ENCODE measurements at places on chromosomes 2 and 18.

DNA sequence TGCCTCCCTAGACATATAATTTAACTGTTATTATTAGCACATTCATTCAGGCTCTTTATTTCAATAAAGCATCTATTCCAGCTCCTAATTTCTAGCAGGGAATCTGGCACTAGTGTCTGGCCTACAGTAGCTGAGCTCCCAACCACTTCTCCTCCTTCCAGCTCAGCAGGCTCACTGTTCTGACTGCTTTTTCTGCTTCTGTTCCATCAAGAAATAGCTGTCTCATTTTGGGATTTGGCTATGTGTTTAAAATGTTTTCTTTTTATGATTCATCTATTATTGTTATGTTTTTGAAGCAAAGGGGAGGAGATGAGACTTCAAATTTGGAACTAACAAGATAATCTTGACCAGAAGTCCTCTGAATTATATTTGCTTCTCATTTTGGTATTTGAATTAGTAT, 172.7 kb upstream of the SMAD7 start:
- no peak for DNase-seq

DNA sequence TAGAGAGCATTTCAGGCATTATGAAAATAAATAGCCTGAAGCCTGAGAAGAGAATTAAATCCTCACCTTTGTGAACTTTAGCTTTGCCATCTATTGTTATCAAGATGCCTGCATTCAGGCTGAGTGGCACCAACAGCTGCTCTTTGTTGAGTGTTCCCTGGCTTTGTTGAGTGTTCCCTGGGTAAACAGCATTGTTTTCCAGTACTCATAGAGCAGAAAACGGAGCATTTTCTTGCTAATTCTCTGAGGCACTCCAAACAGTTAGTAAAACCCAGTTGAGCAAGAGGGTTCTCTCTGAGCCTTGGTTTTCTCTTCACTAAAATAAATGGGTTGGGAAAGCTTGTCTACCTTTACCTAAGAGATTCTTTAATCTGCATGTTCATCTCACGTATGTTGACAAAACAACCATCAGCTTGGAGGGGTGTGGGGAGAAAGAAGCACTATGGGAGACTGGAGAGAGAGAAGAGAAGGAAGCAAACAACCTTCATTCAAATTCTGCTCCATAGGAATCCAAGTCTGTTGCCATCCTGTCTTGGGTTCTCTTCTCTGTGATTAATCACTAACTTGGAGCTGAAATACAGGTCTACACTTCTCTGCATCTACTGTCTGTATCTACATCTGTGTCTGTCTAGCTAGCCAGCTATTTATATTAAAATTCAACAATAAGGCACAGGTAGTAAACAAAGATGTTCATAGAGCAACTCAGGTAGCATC, 567.0 kb upstream of the SOX11 start:
- peak; percentile 96 for DNase-seq

- DNase-seq: no peak
Observed at GRCh38 chr18:49055754-49056172, 105.0 kb upstream of the SMAD7 start.

- DNase-seq: no peak
Observed at GRCh38 chr2:169705927-169706326, 11.7 kb downstream of the PHOSPHO2 start.

DNA sequence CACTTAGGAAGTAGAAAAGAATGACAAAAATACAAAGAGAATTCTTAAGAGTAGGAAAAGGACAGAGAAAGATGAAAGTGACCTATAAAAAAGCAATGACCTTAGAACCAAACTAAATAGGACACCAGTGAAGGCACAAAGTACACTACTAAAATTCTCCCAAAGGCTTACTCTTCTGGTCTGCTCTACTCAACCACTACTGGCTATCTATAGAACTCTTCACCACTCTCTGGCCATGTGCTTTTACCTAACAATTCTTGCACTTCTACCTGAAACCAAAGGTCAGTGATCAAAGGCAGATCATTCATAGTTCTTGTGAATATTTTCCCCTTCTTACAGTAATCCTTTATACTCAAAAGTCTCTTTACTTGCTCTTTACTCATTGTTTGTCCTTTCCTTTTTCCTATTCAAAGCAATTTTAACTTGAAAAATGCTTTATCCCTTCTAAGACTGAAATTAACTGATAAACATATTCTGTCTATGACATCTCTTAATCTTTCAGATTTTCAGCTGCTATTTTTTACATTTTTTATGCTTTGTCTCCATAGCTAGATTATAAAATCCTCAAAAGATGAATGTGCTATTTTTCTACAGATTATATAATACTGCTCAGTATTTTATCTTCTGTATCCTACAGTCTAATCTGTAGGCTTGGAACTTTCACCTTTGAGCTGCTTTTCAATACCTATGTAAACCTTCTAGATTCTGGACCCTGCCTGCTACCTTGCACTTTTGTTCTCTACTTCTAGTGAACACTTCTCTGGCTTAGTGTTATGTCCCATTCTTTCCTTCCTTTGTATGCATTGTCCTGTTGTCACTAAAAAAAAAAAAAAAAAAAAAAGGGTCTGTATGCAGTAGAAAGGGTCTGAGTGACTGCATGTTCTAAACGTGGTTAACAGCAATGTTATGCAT, 64.6 kb downstream of the NCKAP1 start:
- DNase-seq: no peak

GRCh38 chr2:72956936-72957335, 39.6 kb downstream of the EMX1 start:
- no peak for DNase-seq

GRCh38 chr2:236861944-236862343, 223.7 kb upstream of the COPS8 start:
- DNase-seq: no peak

DNA sequence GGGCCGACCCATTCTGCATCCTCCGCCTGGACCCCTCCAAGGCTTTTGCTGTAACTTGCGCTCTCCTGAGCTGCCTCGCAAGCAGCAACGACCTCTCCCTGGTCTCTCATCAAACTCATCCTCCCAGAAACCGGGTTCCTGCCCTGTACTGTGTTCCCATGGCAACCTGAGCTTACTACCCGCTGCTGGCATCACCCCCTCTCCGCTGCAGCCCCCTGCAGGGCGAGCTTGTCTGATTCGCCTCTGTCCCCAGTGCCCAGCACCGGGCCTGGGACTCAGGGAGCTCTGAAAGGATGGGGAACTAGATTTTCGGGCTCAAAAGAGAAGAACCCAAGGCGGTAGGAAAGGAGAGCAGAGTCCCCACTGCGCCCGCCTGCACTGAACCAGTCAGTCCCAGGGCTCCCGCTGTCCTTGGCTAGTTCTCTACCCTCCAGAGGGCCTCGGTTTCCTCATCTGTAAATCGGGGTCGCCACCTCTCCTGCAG, 463 bp downstream of the HS1BP3 start:
- peak; percentile 63 for DNase-seq

DNA sequence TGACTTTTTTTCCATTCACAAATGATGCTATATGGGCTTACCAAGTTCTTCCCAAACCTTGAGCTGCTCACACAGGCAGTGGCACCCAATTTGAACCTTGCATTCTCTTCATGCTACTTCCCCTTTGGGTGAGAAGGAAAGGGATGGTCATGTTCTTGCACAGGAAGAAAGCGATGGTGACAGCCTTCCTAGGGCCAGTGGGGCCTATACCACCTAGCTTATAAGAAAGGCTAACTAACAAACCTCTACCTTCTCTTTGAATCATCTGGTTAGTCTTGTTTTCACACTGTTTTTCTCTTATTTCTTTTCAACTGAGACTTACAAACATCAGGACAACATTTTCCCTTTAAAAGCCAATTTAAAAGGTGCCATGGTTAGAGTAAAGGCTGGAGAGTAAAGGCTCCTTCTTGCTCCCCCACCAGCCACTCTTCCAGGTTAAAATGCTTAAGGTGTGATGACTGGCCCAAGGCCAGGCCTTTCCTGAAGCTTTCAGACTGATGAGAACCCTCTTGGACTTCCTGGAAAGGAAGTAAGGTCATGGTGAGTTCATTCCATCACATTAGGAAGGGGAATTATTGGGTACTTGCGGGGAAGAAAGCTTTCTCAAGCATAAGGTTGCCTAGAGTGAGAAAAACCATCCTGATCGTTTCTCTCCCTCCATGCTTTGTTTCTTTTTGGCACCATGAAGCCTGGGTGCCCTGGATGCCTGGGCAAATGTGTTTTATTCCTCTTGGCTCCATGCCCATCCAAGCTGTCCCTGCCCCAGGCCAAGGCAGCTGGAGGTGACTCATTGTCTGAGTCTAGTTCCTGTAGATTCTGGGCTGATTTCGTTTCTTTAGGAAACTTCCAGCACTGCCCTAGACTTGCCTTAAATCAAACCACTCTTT, 41.4 kb upstream of the ITGB6 start:
- DNase-seq: peak; percentile 25

DNA sequence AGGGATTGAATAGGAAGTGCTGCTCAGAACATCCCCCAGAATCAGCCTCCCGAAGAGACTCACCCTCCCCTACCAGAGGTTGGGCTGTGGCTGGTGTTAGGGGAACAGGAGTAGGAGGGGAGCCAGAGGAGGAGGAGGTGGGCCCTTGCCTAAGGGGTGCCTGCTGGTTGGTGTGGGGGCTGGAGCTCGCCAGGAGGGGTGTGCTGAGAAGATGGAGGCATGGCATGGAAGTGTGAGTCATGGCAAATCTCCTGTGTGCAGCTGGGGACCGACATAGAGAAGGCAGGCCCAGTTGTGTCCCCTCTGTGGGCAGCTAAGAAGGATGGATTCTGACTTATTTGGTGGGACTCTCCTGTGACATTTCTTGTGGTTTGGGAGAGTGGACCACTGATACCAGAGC, 73.7 kb downstream of the DGKD start:
- DNase-seq: no peak

- no peak for DNase-seq
Observed at GRCh38 chr2:228118940-228119339, 62.5 kb downstream of the SPHKAP start.

GRCh38 chr2:106163948-106164545, 30.1 kb downstream of the UXS1 start:
- DNase-seq: no peak

DNA sequence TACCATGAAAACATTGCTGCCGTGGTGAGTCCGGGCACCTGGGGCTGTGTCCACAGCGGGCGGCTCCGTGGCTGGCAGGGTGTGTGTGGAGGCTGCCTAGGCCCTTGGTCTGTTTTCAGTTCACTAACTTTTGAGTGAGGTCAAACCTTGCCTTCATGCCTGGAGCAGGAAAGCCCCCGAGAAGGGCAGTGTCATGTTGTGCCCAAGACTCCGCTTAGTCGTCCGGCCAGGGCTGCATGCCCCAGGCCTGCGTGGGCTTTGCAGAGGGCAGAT, 24.1 kb downstream of the MAL start:
- DNase-seq: no peak

DNA sequence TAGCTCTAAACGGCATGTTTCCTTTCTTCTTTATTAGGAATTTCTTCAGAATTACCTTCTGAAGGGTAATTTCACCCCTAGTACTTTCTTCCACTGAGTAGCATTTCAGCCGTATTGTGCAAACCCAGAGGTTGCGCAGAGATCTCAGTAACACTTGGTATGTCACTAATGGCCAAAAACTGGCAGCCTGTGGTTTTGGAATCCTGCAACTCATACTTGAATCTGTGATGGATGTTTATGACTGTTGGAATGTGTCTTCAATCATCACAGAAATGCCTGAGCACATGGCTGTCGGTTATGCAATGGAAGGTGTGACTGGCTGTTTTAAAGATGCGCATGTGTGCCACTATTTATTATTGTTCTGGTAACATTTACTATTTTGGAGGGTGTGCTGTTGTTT, 100.0 kb downstream of the COLEC12 start:
- DNase-seq: no peak

DNA sequence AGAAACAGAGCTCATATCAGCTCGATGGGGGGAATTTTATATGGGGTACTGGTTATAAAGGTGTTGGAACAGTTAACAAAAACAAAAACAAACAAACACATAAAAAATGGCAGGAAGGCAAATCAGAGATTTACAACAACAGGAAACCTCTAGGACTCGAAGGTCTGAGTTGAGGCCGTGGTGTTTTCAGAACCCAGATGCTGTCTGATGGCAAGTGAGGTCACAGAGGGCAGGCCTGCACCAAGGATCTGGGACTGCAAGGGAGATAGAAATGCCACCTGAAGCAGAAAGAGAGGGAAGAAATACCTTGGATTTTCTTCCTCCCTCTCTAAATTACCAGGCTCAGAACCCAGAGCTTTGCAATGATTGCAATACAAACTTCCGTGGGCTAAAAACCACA, 429.5 kb downstream of the ZNF521 start:
- no peak for DNase-seq

- DNase-seq: no peak
Observed at GRCh38 chr2:177796654-177797415, 275.7 kb downstream of the PDE11A start.

DNA sequence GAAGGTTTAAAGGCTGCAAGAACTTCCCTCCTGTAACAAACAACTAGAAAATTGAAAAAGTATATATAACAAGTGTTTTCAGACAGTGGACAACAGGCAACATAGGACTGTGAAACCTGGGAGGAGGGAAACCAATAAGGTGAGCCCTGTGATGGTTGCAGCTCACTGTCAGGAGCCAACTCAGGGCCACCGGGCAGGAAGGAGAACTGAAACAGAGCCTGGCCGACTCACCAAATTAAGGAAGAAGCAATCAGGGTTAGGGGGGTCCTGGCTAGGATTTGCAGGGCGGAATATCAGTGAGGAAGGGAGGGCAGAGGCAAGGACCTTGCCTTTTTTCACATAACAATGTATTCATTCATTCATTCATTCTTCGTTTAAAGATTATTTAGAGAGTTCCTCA, 21.8 kb upstream of the CNRIP1 start:
- DNase-seq: no peak

DNA sequence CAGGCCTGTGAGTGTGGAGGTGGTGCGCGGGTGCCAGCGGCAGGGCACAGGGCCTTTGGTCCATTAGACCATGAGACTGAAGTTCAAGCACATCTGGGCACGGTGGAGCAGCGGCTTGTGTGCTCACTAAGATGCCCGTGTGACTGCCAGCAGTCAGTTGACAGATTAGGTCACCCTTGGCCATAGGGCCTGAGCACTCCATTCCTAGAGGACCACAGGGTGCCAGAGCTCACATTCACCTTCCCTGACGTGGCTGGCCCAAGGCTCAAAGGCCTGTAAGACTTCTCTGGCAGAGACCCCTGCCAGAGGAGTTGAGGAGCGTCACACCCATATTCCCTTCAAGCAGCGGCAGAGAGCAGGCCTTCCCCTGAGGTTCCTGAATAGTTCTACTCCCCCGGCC, 650 bp downstream of the LHCGR start:
- DNase-seq: no peak

DNA sequence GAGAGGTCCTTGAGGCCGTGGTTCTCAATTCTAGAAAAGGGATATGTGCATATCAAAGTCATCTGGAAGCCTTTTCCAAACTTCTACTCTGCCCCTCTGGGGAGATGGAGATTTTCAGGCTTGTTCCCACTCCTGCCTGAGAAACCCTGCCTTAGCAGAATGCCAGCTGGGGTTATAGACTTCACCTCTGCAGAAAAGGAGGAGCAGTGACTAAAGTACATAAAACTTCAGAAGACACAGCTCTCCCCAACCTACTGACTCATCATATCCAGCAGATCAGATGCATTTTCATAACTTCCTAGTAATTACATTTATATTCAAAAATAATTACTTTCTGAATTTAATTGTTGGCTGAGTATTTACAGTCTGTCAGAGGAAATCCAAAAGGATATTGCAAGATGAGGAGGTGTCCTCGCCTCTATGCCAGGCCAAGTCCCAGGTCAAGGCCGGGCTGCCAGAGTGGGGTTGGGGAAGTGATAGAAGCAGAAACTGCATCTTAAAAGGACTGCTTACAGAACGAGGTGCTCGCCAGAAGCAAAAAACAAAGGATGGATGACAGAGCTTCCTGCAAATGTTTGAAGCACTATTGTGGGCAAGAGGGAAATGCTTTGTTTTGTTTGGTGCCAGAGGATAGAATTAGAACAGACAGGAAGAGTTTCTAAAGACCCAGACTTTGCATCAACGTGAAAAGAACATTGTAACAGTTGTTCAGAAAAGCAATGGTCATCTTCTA, 75.6 kb upstream of the APCDD1 start:
- no peak for DNase-seq

All from NCI-H345 (cell line).